ENCODE measurements at places on chromosomes 13 and 19.

GRCh38 chr13:87524775-87525174 lies 146.4 kb upstream of the SLITRK5 start:
- no peak for DNase-seq

DNA sequence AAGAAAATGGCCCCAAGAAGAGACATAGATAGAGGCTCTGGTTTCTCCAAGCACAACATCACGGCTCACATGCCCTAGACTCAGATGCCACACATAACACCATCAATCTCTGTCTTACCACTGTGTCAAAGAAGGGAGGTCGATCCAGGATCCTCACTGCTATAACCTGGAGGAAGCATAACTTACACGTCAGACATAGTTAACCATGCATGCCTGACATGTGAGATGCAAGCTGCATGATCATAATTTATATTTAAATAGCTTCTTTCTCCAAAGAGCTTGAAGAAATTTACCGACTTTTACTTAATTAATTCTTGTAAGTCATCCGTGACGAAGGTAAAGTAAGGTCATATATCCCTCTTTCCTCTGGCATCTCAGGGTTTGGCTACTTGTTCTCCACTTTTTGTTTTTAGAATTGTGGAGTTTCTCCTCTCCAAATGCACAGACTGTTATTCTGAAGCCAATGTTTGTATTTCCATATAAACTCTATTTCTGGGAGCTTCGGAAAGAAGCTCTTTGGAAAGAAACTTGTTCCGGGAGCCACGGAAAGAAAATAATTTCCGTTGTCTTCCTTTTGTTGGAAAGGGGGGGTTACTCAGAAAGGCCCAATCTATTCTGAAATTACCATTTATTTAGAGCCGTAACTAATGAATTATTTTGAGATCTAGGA lies 205.6 kb downstream of the LHFPL6 start:
- no peak for DNase-seq

DNA sequence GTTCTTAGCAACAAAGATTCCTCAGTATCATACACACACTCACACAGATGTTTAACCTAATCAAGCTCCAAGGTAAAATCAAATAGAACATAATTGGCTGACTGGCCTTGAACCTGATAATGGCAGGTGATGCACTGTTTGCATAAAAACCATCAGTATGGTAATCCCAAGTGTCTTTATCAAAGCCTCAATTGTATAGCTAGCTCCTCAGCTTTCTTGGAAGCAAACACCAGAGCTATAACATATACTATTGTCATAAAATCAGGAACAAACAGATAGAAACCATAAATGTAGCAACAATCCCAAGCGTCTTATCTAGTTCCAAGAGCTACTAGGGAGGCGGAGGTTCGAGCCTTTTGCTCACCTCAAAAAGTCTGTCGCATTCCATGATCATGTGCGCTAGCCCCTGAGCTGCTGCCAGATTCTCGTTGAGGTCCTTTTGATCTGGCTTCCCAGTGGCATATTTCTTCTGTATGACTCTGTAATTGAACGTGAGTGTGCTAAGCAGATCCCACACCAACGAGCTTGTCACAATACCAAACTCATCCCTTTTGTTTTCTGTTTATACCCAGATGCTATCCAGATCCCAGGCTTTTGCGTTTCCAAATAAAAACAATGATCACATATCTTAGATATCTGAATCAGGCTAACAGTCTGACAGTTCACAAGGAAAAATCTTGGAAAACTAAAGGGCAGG lies 95.3 kb downstream of the KL start:
- DNase-seq: no peak

GRCh38 chr13:39760521-39760920 lies 105.1 kb downstream of the COG6 start:
- no peak for DNase-seq

DNA sequence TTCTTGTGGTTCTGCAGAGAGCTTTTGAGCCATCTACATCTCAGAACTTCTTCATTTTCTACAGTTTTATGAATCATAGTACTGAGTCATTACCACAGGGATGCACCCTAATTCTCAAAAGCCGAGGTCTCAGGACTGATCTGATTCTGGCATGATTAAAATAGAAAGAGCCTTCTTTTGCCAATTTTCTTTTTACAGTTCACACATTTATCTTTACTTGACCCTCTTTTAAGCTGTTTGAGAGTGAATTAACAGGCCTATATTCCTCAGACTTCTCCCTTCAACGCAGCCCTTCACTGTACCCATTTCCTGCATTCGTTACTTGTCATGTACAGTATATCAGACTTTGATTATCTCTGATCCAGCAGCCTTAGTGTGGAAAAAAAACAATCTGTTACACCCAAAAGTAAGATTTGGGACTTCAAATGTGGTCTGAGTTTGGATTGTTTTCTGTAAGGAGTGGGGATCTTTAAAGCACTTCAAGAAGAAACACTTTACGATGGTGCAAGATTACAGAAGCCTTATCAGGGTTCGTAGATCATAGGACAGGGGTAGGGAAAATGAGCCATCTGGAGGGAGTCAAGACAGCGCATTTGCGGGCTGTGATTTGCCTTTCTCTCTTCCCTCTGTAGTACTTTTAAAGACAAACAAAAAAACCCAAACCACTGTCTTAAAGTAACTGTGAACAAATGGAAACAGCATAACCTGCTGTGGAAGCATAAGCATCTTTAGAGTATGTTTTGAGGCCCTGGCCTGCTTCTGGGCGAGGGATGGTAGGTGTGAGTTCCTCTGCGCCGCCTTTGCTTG lies 15.3 kb upstream of the GPR183 start:
- no peak for DNase-seq

GRCh38 chr13:76885203-76886004 lies 801 bp downstream of the KCTD12 start:
- DNase-seq: peak; percentile 46

DNA sequence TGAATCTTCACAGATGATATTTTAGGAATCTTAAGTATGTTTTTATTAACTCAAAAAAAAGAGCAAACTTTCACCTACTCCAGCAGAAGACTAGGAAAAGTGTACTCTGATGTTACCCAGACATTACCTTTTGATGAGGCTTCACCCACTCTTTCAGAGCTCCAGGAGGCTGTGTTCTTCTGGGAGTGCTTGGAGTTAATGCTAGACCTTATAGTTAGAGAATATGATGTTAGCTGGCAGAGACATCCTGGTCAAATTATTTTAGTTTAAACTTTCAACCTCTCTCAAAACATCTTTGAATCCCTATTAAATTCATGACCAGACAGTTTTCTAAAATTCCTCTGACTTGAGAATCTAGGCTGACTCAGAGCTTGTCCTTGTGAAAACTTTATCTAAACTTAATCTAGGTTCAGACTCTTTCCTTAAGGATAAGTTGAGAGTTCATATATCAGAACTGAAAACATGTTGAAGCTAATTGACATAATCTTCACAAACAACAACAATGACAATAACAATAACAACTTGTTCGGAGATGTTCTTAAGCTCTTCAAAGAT lies 82.8 kb downstream of the ITGBL1 start:
- no peak for DNase-seq

DNA sequence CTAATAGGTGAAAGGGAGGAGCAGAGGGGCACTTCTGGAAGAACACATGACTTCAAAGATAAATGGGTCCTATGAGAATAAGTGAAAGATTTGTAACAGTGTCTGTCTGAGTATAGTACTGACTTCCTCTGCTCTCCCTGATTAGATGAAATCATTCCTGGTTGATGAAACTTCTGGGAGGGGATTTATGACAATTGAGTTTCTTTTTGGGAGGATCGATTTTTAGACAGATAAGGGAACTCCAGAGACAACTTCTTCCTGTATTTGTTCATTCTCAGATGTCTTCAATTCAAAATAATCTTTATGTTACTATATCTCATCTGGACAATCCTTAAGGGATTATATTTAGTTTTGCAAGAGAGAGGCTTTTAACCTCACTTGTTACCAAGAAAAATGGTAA lies 20.0 kb downstream of the SETDB2 start:
- no peak for DNase-seq

GRCh38 chr19:53880711-53881481 lies 1.1 kb upstream of the PRKCG start:
- DNase-seq: no peak

- no peak for DNase-seq
Observed at GRCh38 chr19:50036908-50037307, 11.1 kb downstream of the ZNF473 start.

DNA sequence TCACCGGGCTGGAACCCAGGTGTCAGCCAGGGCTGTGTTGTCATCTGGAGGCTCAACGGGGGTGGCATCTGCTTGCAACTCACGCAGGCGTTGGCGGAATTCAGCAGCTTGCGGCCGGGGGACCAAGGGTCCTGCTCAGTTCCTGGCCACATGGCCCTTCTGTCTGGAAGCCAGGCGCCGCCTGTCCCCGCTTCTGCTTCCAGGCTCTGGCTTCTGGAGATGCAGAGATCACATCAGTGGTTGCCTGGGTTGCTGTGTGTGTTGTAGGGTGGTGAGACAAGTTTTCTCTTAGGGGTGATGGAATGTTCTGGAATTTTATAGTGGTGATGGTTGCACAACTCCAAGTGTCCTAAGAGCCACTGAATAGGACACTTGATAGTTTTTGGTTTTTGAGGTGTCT lies 5.0 kb downstream of the ADAT3 start:
- DNase-seq: peak; percentile 10

- DNase-seq: no peak
Observed at GRCh38 chr13:21012841-21013681, 48.3 kb downstream of the LATS2 start.

GRCh38 chr13:43159026-43159461 lies 135.7 kb downstream of the DNAJC15 start:
- DNase-seq: no peak

GRCh38 chr13:41915081-41915480 lies 45.8 kb downstream of the VWA8 start:
- DNase-seq: no peak

- DNase-seq: no peak
Observed at GRCh38 chr13:59408738-59409137, 755.0 kb downstream of the DIAPH3 start.

- DNase-seq: peak; percentile 48
Observed at GRCh38 chr19:48190288-48190884, 19.9 kb downstream of the ZSWIM9 start.

GRCh38 chr19:43380771-43381386 lies 27.4 kb downstream of the CD177 start:
- DNase-seq: no peak

All from cerebellar nuclear complex (tissue), 1 donor.